SK-MEL-5 (cell line): ENCODE measurements at places on chromosomes 1 and 21. TPM values are rescaled to one million over a fixed set of nuclear protein-coding genes. Genes with fewer than 3 reads are reported as not detected.

DNA sequence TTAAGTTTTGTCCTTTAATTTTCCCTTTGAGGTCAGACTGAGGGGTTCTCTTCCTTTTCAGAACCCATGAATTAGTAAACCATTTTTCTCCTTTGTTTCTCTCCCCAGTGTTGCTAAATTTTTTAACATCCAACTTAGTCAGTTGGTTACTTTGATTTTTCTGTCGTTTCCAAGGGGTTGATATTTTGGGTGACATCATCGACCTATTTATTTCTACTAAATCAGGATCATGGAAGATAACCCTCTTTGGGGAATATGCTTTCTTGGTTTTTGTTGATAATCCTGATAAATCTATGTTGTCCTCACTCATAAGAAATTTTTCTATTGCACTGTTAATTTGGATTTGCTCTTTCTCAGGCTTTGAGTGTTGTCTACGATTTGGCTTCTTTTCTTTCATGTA lies 40.9 kb downstream of the LRRC53 start:
- no peak for DNase-seq

NUCKS1 gene
- 63.2 and 69.2 TPM in 2 replicates for total RNA-seq

CELSR2 gene
- total RNA-seq: 3.5 TPM in 2 replicates

HAO2 gene
- total RNA-seq: 0.21 and 0.43 TPM in 2 replicates

DNA sequence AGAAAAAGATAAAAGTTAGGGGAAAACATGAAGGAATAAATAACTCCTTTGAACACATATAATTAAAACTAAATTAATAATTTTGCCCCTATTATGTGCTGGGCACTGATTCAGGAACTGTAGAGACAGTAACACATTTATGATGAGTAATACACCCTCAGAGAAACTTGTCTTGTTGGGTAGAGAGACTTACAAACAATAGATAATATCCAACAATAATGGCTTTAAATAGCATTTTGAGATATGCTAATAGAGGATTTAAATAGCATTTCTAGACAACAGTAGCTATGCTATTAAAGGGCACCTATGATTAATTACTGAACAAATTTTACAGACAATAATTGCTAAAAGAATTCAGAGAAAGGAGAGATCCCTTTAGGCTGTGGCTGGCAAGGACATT lies 455.5 kb downstream of the NUF2 start:
- DNase-seq: no peak
